Ovary (tissue), 10 donors: ENCODE measurements at places on chromosomes 3 and 15. TPM values are rescaled to one million over a fixed set of nuclear protein-coding genes. Genes with fewer than 3 reads are reported as not detected.

DNA sequence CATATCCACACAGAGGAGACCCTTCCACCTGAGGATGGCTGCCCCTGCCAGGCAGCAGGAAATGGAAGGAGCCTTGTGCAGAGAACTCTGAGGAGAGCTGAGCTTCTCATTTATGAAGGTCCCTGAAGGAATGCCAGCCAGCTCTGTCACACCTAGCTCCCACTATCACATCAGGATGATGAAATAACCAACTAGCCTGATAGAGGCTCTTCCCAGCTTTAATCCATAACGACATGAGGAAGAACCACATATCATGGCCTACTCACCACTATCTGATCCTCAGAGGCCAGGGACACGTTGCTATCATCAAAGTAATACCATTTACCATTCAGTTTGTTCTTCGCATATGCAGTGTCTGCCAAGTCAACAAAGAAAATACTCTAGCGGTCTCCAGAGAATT is 1.5 kb upstream of the C3orf62 start:
- DNase-seq, result no peak

- no peak for DNase-seq
Measured at GRCh38 chr15:88218557-88219221, 37.9 kb downstream of the NTRK3 start.

- DNase-seq, result no peak
Measured at GRCh38 chr15:63896336-63897115, 62.8 kb upstream of the HERC1 start.

- no peak for DNase-seq
Measured at GRCh38 chr15:58453931-58454793, 22.4 kb downstream of the LIPC start.

- DNase-seq, result no peak
Measured at GRCh38 chr3:170490828-170491560, 72.3 kb downstream of the CLDN11 start.

TMEM212 gene
- total RNA-seq, result not detected

PRTG gene
- total RNA-seq, result 8.9 TPM

DNA sequence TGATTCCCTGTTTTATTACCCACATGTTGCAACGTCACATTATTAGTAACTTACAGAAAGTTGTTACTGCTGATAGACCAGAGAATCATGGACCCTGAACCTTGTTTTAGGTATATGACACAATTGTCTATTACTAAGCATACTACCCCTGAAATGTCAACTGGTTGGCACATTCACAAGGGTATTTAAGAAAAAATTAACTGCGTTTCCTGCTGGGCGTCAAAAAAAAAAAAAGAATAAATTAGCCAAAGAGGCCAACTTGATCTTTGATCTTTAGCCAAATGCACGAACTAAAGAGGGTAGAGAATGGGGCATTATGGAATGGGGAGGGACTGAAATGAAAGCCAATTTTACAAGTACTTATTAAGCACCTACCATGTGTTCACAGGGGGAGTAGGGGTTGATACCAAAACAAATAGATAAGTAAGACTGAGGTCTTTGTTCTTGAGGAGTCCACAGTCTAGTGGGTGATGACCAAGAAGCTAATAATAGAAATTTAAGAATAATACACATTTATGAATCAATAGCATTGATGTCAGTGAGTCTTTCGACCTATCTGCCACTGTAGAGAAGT is 17.8 kb upstream of the MUC13 start:
- DNase-seq, result no peak

- no peak for DNase-seq
Measured at GRCh38 chr15:60251300-60252070, 146.3 kb downstream of the ANXA2 start.
